ENCODE measurements at places on chromosomes 11 and 22.

DNA sequence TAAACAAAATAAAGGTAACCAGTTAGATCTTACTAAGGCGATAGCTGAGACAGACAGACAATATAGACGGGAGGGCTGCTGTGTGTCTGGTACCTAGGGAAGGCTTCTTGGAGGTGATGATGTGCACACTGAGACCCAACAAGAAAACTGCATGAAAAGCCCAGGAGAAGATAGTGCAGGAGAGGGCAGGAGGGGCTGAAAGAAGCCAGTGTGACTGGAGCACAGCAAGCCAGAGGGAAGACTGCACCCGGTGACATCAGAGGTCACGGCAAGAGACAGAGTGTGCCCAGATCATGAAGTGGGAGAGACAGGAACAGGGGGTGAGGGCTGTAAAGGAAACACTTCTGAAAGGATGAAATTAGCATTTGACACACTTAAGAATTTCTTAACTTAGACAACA lies 266.3 kb downstream of the BRD1 start:
- DNase-seq, result no peak

GRCh38 chr11:46279126-46280099 lies 2.0 kb downstream of the CREB3L1 start:
- DNase-seq, result no peak

DNA sequence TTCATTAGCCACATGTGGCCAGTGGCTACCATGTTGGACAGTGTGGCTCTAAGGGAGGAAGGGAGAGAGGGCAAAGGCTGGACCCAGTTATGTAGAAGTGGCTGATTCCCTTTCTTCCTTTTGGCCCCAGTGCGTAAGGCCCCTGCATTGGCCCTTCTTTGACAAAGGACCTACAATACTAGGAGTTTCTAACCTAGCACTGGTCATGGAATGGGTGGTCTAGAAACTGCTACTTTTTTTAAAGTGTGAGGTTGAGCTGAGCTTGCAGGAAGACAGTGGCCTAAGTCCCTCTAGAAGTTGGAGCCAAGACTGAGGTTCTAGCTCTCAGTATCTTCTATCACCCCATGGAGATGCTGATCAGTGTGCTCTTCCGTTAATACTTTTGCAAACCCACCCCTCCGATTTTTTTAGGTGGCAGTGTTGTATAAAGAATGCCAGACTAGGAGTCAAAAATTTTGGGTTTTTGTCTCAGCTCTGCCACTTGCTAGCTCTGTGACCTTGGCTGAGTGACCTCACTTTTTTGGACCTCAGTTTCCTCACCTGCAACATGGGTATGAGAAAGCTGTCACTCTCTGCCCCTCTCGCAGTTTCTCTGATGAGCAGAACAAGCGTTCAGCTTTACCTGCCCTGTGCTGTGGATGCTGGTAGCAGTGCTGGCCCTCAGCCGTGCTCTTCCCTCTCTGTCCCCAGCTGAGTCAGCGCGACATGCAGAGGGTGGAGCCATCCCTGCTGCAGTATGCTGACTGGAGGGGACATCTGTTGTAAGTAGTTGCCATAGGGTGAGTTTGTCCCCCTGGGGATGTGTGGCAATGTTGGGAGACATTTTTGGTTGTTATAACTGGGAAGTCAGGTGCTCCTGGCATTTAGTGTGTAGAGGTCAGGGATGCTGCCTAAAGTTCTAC lies 6.9 kb downstream of the ACCS start:
- DNase-seq, result no peak

DNA sequence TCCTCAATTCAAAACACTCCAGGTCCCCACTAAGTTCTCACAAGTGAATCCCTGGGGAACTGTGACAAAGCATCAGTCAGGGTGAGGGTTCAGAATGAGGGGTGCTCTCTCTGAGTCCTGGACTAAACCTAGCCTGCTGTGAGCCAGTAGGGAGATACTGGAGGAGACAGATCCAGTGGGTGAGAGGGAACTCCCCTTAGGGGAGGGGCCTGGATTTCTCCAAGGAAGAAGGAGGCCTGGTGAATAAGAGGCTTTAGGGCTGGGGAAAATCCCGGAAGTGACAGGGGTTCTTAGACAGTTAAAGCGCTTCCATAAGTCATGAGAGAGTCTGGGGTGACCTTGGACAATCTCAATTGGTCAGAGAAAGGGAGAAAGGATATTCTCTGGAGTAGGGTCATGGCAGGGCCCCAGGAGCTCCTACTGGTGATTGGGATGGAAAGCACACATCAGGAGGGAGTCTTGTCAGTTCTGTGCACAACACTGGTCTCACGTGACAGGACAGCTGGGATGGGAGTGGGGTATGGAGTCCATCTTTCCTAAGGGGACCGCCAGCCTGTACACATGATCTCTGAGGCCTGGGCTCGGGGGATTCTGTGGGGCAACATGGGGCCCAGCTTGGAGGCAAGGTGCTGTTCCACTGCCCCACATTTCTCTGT lies 1.5 kb downstream of the TBC1D10A start:
- no peak for DNase-seq

DNA sequence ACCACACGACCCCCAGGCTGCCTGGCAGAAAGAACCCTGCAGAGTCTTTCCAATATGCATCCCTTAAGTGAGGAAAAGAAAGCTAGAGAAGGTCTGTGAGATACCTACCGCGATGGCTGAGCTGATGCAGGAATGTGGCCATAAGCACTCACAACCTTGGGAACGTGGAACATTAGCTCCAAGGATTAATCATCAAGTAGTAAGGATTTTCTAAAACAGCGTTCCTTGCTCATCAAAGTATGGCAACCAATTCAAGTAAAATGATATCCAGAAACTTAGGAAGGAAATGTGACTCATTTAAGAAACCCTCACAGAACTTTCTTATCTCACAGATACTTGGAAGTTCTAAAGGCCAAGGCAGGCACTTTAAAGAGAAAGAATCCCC lies 12.8 kb downstream of the PACSIN2 start:
- DNase-seq, result no peak

All from AML-193 (cell line).